ENCODE measurements at places on chromosomes 11 and 22.
A peak's percentile ranks its signal among the peaks of the same experiment; 100 is the strongest.

DNA sequence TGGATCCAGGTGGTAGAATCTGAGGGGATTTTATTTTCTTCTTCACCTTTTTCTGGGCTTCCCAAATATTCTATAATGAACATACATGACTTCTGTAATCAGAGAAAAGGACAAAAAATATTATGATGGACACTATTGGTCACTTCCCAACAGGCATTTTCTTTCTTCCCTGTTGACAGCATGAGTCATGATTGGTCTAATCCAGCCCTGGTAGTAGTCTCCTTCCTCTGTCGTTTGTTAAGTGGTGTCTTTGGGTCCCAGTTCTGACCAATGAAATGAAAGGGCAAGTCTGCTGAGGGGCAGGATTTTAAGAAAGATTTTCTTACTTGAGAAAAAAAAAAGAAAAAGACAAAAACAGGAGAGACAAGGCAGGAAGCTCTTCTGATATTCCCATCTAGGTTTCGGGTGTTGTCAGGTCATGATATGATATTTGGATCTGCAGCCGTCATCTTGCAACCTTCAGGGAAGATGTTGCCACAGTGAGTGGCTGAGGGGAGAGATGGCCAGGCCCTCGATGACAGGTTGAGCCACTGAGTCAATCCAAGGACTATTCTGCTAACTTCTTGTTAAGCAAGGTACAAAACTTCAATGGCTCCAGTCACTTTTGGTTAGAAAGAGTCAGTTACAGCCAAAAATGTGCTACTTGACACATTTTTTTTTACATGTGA is 23.3 kb upstream of the PLEKHB1 start:
- DNase-seq = no peak

- DNase-seq = no peak
Measured at GRCh38 chr22:23121424-23121823, 20.4 kb downstream of the RSPH14 start.

GRCh38 chr22:44191036-44191454 is 10.3 kb downstream of the PARVG start:
- DNase-seq = no peak

DNA sequence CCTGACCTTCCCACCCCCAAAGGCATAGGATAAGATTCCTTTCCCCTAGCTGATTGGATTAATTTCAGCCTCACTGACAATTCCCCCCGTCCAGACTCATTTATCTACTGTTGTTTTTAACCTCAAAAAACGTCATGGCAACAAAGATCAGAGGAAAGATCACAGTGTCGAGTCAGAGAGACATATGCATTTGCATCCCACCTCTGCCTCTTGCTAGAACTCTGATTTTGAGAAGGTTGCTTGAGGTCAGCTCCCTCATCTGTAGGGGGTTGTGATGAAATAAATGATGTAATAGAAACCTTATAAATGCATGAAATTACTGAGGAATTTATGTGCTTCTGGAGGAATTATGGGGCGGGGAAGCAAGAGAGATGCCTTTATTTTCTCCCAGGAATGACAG is 53.3 kb upstream of the SYN3 start:
- DNase-seq = no peak

GRCh38 chr11:102430158-102430836 is 22.3 kb downstream of the TMEM123 start:
- DNase-seq = no peak

GRCh38 chr11:10351435-10351764 is 46.5 kb downstream of the ADM start:
- DNase-seq = no peak

DNA sequence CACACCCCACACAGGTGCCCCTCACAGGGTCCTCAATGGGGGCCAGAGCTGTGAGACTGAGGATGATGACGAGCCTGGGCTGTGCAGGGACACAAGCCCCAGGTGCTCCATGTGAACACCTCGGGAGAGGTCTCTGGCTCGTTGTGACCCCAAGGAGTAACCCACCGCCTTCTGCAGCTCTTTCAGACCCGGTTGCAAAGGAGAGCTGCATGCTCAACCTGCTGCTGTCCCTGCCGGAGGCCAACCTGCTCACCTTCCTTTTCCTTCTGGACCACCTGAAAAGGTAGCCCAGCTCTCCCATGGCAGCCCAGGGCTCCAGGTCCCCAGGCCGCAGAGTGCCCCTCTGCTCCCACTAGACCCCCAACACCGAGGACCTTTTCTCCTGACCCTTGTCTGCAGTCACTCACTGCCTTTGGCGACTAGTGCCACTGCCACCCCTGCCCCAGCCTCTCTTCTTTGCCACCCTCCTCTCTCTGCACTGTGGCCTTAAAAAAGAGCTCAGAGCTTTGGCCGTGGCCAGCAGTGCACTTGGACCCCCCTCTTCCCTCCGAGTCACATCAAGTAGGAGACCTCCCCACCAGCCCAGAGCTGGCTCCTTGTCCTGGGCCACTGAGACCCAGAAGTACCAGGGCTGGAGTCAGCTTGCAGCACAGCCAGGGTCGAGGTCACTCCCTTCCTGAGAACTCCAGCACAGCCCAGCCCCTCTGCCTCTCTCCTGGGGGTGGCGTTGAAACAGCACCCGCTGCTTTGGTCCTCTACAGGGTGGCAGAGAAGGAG is 133.7 kb downstream of the BCR start:
- DNase-seq = no peak

DNA sequence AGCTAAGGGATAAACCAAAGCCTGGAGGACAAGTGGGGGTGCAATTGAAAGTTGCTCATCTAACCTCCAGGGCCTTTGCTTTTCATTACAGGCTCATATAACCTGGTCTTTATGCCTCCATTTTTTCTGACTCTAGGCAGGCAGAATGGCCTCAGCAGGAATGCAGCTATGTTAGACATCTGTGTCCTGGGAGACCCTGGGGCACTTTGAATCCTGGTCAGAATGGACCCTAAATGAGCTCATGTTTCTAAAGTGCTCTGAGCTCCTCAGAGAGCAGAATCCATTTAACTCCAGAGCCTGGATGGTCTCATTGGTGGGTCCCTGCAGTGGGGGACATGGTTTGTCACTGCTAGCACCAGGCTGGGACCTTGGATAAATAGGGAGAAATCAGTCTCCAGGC is 177.3 kb downstream of the KIRREL3 start:
- DNase-seq = no peak

- no peak for DNase-seq
Measured at GRCh38 chr11:38460896-38461295, 1862.9 kb upstream of the RAG2 start.

GRCh38 chr11:1827095-1827813 is 7.5 kb upstream of the SYT8 start:
- DNase-seq = peak; percentile 66

GRCh38 chr11:19055016-19055415 is 5.5 kb downstream of the MRGPRX2 start:
- DNase-seq = no peak

DNA sequence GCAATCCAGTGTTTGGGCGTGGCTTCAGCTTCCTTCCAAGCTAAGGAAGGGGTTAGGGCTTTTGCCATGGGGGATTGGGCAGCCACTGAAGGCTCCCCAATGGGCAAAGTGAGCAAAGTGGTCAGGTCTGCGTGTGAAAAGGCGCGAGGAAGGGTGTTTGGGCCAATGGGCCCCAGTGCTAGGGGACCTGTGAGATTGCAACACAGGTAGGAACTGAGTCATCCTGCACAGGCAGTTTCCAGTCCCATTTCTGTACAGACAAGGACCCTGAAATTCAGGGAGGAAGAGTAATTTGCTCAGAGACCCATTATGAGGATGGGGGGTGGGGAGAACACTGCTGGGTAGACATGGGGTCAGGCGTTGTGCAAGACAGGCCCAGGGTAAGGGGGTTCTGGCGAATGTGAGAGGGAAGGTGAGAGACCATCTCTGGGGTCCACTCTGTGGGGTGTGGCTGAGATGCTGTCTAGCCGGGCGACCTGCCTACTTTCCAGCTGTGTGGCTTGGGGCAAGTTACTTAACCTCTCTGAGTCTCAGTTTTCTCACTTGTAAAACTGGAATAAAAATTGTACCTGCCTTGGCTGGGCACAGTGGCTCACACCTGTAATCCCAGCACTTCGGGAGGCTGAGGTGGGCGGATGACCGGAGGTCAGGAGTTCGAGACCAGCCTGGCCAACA is 7.3 kb downstream of the CCDC88B start:
- no peak for DNase-seq

DNA sequence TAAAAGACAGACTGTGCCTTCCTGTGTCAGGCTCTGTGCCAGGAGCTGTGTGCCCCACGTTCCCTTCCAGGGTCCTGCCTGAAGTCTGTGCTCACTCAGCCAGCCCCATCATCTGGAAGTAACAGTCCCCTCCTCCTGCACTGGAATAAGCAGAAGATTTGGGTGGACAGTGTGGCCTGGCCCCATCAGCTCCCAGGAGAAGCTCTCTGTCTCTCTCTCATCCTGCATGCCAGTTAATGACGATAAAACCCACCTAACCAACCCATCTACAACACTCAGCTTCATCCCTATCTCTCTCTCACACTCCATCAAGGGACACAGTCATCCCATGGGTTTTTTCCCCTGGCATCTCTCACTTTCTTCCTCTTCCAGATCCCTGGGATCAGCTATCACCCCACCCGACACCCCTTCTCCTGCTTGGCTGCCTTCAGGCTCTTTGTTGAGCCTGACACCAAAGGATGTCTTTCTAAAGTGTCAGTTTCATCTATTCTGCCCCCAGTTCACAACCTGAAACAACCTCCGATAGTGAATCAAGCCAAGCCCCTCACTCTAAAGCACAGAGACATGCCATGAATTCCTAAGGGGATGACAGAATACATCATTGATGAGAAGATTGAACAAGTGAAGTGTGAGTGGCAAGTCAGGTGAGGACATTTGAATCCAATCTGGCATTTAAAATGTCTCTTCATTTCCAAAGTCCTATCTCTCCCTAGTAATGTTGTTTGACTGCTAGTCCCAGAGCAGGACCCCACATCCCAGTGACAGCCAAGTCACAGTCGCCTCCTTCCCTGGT is 91.4 kb upstream of the TOP3B start:
- no peak for DNase-seq

DNA sequence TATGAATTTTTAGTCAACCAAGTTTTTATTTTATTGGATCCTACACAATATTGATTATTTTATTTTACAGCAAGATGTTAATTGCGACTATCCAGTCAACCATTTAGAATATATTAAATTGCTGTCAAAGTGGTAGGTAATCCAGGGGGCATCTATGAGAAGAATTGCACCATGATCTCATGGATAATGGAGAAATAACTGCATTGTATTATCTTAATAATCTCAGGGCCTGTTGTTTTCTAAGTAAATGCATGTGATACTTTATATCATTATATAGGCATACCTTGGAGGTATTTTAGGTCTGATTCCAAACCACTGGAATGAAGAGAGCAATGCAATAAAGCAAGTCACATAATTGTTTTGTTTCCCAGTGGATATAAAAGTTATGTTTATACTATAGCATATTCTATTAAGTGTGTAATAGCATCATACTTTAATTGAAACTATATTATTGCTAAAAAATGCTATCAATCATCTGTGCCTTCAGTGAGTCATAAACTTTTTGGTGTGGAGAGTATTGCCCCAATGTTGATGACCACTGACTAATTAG is 595.4 kb upstream of the CHORDC1 start:
- DNase-seq = no peak

- DNase-seq = no peak
Measured at GRCh38 chr11:127308291-127308690, 307.7 kb upstream of the KIRREL3 start.

- peak; percentile 20 for DNase-seq
Measured at GRCh38 chr11:122784325-122784955, 53.9 kb upstream of the CRTAM start.

GRCh38 chr11:62360685-62361084 is 23.4 kb downstream of the ASRGL1 start:
- DNase-seq = no peak

DNA sequence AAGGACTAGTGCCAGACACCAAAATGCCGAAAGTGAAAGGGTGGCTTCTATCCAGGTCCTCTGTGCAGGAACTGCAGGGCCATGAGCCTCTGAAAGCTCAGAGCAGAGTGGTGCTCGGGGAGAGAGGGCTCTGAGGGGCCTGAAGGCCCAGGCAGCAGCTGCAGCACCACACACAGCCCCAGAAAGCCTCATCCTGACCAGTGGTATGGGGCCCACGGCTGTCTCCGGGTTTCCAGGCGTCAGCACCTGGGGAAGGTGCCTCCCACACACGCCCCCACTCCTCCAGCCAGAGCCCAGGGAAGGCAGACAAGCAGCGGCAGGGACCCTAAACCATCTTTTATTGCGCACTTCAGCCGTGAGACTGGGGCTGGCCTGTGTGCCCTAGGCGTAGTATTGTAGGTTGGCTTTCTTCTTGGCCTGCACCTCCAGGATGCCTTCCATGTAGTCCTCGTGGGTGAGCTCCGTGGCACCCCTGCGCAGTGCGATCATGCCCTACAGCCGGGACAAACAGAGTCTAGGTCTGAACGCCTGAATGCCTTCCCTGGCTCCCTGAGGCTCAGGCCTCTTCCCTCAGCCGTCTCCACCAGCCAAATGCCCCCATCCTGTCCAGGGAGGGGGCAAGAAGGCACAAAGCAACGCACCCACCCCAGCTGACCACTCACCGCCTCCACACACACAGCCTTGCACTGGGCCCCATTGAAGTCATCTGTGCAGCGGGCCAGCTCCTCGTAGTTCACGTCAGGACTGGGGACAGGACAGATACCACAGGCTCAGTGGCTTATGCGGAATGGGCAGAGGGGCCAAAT is 7.6 kb downstream of the PSMC3 start:
- no peak for DNase-seq

GRCh38 chr11:14522801-14523200 is 2.6 kb upstream of the PSMA1 start:
- no peak for DNase-seq

GRCh38 chr22:48647606-48648515 is 1179.8 kb downstream of the BRD1 start:
- DNase-seq = no peak

- no peak for DNase-seq
Measured at GRCh38 chr11:78031629-78032028, 8.6 kb upstream of the KCTD14 start.

- no peak for DNase-seq
Measured at GRCh38 chr22:33806191-33806590, 114.1 kb downstream of the LARGE1 start.

- no peak for DNase-seq
Measured at GRCh38 chr11:70290361-70291065, 20.0 kb downstream of the PPFIA1 start.

DNA sequence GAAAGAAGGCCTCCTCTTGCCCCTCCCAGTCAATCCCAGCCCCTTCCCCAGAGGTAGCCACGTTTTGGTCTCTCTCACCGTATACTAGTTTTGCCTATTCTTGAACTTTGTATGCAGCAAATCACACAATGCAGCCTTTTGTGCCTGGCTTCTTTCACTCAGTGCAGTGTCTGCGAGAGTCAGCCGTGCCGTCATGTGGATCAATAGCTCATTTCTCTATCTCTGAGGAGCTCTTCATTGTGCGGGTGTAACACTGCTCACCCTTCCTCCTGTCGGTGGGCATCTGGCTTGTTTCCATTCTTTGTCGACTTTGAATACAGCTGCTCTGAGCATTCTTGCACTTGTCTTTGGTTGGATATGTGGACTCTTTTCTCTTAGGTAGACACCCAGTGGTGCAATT is 146.5 kb downstream of the CACNA1I start:
- DNase-seq = no peak

Measured in thoracic aorta (tissue), 2 donors.